Kidney glomerular epithelial cell (primary cell): ENCODE measurements at places on chromosomes 3 and 15.

- no peak for DNase-seq
Observed at GRCh38 chr15:83396101-83396500, 51.0 kb upstream of the SH3GL3 start.

DNA sequence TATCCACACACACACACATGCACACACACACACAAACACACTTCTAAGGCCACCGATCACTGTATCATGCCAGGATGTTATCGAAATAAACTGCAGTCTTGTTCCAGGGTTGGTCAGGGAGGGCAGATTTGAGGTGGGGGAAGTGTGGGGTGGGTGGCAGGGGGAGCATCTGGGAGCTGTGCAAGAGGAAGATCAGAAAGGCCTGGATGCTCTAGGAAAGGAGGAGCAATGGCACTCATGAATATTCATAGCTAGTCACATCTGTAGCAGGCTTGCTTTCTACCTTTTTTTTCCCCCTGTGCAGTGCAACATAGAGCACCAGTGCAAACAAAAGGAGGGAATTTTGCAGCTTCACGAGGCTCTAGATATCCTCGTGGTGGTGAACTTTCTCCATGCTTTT is 84.9 kb downstream of the MEIS2 start:
- DNase-seq = peak; percentile 36

- DNase-seq = no peak
Observed at GRCh38 chr15:43931119-43931518, 104.3 kb downstream of the WDR76 start.

DNA sequence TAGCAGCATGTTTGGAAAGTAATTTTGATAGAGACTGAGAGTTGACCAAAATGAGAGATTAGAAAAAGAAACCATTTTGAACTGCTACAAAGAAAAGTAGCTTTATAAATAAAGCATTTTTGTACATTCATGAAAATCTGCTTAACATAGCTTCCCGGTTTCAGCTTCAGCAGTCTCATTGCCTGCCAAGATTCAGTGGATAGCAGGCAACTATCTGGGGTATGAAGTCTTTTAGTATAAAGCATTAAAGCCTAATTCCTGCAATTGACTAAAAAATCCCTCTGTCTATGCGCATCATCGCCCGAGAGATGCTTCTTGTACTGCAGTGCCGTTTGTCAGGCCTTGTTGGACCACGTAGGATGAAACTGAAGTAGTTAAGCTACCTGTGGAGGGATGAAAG is 588.4 kb downstream of the NAALADL2 start:
- DNase-seq = no peak

- DNase-seq = no peak
Observed at GRCh38 chr3:143795874-143796273, 52.4 kb downstream of the SLC9A9 start.

GRCh38 chr15:98321896-98322295 is 326.4 kb upstream of the IGF1R start:
- DNase-seq = peak; percentile 51

DNA sequence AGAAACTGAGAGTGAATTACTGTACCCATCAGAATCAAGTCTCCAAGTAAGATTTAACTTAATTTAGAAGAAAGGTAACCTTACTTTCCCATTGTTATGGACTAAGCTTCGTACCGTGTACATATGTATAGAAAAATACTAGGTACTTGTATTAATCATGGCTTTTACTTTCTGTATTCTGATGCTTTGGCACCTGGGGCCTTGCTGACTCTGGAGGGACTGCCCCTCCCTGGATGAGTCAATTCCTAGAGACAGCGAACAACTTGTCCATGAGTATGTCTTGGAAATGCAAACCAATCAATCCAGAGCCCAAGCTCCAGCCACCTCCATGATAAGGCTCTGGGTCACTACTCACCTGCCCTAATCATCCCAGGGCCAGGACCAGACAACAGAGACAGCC is 50.0 kb upstream of the DGKG start:
- no peak for DNase-seq

GRCh38 chr3:49276475-49277382 is at the start of gene C3orf62:
Gene C3orf62, minus strand, starts transcription at chr3:49277232. Its CDS starts 360 bp downstream, at chr3:49276872.
- peak; percentile 49 for DNase-seq

DNA sequence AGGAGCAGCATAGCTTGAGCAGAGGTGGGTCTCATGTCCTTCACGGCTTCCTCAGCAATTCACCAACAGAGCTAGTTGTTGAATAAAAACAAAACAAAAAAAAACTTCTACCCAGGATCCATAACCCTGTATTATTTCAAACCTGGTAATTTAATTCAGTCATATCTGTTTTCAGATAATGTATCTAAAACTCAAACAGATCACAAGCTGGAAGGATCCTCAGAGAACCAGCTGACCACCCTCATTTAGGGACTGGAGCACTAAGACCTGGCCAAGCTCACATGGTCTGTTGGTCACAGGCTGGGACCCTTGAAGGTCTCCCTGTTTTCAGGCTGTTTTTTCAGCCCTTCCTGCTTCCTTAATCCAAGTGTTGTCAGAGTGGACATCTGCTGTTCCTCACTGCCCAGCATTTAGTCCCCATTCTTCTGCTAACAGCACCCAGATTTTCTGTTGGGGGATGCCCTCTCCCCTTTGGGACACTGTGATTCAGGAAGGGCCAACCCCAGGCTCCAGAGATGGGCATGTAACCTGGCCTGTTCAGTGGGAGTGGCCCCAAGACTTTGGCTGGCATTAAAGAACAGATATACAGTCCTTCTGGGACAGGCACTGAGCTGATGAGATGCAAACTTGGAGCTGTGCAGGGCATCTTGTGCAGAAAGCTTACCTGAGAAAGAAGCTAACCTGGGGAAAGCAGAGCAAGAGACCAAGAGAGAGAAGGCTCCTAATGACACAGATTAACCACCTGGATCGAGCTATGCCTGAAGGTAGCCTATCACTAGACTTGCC is 78.8 kb upstream of the SPATA12 start:
- no peak for DNase-seq

DNA sequence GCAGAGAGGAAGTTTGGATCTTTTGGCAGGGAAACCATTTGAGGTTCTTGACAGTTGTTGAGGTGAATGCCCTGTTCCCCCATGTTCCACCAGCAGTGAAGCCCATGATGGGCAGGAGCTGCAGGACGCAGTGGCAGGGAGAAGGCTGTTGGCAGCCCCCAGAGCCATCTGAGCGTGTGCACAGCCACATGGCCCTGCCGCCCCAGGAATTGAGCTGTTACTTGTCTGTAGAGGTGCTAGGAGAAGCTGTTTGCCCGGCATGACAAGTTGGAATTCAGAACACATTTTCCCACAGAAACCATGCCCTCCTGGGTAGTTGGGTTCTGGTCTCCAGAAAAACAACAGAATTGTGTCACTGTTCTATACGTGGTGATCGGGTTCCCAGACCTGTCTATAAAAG is 218.2 kb upstream of the NR2E3 start:
- DNase-seq = no peak

DNA sequence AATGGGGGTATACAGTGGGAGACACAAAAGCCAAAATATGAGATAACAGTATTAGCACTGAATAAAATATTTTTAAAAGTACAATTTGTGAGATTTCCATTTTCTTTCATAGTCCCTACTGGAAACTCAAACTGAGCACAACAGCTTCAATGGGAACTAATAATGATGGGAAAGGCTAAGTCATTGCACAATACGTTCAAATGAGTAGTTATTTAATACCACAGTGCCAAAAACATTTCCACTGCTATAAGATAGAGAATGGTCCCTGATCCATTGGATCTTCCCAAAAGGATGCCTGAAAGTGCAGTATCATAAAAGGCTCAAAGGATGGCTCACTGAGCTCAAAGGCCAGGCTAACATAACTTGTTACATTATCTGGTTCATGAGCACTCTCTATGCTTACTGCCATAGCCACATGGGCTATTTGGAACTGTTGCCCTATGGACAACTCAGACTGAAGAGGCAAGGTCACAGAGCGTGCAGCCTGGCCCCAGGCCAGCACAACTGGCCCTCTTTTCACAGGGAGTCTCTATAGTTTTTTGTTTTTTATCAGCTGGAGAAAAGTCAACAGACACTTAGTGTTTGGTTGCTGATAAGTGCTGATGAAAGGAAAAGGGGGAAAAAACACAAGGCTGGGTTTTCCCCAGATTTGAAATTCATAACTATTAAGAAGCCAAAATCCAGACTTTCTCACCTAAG is 54.1 kb upstream of the PPIB start:
- no peak for DNase-seq
